Inflammatory macrophage treated with lipopolysaccharide for 4 hours (primary cell): ENCODE measurements at places on chromosomes 12 and 14.

DNA sequence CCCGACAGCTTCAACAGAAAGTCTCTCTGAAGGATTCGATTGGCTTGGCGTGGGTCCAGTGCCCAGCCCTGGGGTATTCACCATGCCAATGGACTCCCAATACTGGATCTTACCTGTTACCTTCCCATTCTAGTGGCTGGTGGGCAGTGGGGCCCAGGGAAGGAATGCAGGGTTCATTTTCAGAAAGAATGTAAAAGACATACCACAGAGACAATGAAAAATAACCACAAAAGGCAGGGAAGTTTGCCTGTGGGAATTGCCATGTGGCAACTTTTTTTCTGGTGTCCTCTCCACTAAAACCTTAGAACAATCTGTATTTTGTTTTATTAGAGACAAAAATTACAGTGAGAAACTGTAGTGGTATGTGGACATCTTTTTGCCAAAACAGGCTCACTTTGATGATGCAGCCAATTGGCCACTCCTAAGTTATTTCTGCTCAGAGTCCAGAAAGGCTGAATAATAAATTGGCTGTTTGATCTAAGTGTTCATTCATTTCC is 55.2 kb downstream of the PTGER2 start:
- DNase-seq, result no peak

DNA sequence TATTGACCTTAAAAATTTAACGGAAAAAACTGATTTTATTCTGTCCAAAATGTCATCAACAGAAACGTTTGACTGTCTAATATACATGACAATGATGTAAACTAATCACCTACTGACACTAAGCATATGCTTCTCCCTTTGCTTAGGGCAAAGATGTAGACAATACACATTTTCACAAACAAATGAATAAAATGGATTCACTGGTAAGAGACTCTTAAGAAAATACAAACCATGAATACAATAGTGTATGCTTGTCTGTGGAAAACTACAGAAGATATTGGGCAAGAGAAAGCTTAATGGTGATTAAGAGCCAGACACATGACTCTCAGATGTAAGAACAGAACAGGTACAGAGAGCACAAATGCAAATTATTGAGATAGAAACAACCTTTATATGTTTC is 1248.7 kb downstream of the FSCB start:
- no peak for DNase-seq

DNA sequence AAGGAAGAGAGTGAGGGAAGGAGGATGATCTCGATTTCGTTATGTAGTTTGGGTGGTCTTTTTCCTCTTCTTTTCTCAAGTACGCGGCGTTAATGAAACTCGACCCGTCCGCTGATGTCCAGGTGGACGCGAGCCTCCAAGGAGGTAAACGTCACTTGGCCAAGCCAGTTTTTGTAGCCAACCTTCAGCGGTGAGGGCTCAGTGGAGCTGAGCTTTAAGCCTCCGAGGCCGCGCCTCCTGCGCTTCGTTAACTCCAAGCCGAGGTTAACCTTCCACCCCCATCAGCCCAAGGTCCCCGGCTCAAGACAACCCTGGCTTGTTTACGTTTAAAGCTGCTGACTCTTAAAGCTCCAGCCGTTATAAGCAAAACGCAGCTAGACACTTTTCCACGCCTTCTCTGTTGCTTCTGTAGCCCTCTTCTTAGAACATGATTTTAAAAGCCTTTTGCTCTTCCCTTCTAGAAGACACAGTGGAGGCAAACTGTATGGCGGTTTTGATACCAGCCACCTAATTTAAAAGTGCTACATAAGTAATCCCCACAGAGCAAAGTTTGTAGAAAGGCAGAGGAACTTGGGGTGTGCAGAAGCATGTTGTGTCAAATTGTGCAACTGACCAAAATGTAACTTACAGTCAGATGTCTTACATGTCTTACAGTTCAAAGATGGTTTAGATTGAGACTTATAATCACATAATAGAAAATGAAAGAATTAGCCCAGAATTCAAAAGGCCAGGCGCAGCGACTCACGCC is 923 bp upstream of the ITPR2 start:
- DNase-seq, result peak; percentile 35

DNA sequence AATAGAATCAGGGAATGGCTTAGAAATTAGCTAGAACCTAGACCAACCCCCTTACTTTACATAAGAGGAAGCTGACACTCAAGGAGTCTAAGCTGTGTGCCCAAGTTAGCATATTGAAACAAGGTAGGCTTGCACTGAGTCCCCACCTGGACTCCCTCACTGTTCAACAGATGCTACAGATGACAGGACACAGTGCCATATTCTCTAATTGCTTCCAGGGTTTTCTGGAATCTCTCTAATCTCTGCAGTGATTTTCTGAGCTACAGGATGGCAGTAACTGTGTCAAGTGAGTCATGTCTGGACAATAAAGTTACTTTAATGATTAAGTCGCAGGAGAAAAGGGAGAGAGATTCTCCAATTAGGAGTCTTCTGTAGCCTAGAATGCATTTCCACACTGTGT is 35.8 kb downstream of the AKAP6 start:
- no peak for DNase-seq

- peak; percentile 55 for DNase-seq
Observed at GRCh38 chr12:65875640-65876071, 51.4 kb downstream of the HMGA2 start.
